NCI-H460 (cell line): ENCODE measurements at places on chromosomes 2 and 18.

DNA sequence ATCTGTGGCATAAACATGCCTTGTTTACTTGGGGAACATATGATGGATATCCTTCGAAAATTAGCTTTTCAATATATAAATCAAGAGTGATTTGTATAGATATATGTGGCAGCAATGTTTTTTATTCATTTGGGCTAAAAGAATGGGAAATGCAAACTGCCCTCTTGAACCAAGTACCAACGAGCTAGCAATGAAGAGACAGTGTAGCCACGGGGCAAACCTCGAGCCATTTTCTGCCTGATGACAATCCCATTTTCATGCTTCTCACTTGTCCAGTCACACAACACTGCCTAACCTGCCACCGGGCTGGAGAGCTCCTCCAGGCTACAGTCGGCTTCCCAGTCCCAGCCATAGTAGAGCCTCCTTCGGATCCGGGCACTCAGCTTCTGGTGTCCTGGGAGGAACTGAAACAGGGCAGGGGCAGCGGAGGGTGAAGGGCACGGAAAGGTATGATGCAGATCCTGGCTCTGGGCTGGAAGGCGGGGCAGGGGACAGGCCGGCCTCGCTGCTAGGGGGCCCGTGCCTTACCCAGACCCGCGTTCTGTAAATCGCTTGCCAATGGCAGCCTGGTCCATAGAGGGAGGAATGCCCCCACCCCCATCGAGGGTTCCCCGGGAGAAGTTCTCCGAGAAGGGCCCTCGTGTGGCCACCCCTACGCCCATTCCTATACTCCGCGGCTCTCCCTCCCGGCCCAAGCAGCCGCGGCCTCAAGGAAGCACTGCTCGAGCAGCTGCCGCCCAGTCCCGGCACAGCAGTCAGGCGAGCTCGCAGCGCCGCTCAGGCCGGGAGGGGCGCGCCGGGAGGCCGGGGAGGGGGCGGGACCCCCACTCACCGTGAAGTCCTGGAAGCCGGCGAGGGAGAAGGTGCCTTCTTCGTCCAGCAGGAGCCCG is 552 bp downstream of the CNPPD1 start:
- no peak for DNase-seq

DNA sequence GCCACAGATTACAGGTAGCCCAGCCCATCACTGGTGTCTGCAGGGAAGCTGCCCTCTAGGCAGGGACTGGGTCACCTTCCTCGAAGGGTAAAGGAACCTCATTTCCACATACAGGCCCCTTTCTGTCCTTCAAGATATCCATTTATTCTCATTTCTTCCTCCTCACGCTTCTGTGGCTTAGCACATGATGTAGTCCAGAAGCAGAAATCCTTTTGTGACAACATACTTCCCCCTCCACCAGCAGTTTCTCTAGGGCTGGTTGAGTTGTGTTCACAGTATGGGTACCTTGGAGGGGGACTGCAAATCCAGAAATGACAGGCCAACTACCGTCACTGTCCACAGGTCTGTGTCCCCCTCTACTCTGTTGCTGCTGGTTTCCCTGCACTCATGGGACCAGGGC is 364.9 kb downstream of the ANAPC1 start:
- no peak for DNase-seq

DNA sequence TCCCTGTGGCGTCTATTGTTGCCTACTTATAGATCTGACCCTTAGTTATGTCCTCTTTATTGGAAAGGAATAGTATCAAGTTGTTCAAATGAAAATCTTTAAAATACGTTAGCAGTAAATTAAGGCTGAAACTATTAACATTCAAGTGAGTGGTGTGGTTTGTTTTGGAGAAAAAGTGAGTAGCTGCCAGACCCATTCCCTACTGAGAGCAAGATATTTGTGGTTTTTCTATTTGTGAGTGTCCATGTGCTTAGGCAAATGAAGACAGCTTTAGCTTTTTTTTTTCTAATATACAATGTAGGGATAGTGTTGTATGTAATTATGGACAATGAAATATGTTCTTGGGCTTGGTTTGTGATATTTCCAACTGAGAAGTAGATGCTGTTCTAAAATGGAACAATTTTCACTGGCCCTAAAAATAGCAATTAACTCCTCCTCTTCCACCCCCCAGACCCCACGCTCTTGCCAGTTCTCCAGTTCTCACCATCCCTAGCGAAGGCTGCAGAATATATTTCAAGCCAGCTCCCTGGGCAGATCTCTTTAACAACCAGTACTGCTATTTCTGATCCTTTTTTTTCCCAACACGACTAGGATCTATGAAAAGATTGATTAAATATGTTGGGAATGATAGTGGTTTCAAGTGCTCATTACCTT is 83.1 kb downstream of the CCDC85A start:
- DNase-seq, result no peak

GRCh38 chr2:165277295-165277694 is 38.1 kb downstream of the SCN2A start:
- DNase-seq, result no peak

GRCh38 chr2:217954971-217955740 is 47.6 kb downstream of the TNS1 start:
- no peak for DNase-seq

- no peak for DNase-seq
Observed at GRCh38 chr2:54599914-54600313, 123.5 kb upstream of the EML6 start.

DNA sequence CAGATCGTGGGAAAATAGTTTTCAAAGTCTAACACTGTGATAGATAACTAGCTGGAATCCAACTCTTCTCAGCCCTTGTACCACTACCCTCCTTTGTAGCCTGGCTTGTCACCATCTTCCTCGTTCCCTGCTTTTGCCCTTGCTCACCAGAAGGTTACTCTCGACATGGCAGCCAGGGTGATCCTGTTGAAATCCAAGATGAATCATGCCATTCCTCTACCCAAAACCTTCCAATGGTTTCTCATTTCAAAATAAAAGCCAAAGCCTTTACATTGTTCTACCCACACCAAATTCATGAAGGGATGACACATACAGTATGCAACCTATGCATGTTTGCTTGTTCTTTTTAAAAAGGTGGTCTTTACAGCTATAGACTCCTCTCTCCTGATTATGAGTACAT is 45.7 kb downstream of the STAT4 start:
- DNase-seq, result no peak

DNA sequence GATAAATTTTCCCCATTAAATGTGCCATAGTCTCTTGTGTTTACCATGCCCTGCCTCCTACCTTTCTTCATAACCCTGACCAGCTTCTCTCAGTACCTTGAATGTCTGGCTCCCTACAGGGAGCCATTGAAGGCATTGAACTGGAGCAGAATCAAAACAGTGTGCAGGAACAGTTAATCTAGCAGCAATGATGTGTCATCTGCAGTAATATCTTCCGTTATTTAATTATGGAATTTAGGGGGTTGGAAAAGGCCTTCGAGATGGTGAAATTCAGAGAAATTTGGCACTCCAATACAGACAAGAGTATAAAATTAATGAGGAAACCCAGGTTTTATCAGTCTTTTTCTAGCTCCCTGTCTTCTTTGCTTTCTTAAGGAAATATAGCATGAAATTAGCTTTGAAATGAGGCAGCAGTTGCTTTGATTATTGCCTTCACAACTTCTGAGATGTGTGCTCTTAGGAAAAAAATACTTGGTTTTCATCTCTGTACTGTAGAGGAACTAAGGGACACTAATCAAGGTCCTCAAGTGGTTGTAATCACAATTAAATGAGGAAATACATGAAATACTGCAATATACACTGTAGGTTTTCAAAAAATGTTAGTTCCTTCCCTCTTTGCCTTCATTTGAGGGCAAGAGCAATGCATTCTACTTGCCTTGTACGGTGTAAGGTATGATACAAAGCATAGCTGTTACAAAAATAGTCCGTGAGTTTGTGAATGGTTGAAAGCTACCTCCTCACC is 369.1 kb downstream of the SETBP1 start:
- no peak for DNase-seq

DNA sequence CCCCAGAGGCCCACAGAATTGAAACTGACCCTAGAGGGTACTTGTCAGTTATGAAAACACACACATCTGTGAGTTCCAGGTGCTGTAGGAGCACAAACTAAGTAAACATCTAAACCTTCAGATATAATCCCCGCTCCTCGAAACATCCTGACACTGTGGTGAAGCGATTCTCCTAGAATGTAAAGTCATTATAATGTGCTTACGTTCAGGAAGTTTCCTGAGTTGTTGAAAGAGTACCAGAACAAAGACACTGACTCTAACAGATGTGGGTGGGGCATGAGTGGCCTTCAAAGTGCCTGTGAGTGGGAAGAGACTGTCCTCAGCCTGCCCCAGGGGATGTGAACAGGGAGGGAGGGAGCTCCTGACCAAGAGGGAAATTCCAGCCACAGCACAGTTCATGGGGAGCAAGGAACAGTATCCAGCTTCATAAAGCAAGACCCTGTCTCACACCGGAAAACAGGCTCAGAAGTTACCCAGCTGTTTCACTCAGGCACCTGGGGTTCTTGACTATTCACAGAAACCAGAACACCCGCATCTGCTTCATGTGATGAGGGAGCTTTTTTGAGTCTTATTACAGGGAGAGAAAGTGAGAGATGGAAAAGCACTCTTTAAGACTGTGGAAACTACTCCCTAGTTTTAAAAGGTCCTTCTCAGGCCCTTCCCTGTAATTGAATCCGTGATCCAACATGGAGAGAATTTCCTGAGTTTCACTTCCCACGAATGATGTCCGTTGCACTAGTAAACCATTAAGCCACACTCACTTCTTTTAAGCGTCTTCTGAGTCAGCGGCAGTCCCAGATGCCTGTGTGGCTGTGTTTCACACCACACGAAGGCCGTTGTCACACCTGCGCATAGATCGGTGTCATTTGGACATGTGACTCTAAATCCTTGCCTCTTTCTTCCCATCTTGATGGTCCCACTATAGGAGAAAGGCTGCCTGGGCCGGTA is 88.6 kb upstream of the EML6 start:
- DNase-seq, result no peak

DNA sequence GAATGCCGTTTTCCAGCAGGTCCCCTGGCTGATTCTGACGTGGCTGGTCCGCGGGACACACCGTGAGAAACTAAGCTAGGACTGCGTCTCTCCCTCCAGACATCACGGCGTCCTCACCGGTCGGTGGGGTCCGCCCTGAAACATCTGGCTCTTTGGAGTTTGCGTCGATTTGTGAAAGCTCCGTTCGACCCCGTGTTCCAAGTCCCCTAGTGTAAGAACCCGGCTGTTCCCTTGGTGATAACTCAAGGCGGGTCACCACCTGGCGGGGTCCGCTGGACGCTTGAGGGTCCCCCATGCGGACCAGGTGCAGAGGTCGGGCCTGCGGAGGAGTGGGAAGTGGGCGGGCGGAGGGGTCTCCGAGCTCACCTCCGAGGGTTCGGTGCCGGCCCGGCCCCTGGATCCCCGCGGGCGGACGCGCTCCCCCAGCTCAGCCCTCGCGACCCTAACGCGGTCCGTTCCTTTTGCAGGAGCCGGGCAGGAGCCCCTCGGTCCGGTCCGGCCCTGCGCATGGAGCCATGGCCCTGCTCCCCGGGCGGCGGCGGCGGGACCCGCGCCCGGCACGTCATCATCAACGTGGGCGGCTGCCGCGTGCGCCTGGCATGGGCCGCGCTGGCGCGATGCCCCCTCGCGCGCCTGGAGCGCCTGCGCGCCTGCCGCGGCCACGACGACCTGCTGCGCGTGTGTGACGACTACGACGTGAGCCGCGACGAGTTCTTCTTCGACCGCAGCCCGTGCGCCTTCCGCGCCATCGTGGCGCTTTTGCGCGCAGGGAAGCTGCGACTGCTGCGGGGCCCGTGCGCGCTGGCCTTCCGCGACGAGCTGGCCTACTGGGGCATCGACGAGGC is 65.6 kb downstream of the KCNG2 start:
- DNase-seq, result no peak

DNA sequence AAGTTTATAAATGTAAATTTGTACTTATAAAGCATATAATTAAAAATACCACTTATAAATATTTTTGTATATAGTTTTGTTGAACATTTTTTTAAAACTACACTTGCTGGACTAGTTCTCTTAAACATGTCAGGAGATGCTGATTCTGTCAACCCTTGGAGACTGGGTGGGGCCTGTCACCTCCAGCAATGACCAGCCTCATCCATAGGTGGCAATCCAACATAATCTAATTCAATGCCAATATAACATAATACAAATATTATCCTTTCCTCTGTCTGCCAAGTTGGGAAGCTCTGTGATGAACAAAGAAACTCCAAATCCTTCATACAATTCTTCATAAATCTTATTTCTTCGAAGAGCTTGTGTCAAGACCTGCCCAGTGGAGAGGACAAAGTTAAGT is 140.4 kb downstream of the RBMS1 start:
- peak; percentile 51 for DNase-seq

DNA sequence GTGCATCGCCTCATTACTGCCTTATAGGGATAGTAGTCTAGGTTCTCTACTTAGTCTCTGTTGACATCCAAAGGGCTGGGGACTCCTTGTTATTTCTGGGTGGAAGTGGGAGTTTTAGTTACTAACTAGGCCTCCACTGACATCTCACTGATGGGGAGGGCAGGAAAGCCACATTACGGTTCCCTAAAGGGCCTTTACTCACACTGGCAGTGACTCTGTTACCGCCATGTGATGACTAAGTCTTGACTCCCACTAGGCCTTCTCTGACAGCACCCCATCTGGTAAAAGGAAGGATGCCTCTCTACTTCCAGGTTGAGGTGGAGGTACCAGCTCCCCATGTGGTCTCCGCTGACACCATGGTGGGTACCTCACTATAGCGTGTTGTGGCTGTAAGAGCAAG is 14.0 kb upstream of the BCL2L11 start:
- DNase-seq, result no peak

GRCh38 chr2:207184768-207185167 is 19.0 kb upstream of the KLF7 start:
- no peak for DNase-seq

GRCh38 chr2:62369541-62370202 is 136.3 kb downstream of the TMEM17 start:
- DNase-seq, result no peak

GRCh38 chr18:58321986-58322385 is 278.0 kb downstream of the NEDD4L start:
- peak; percentile 84 for DNase-seq

DNA sequence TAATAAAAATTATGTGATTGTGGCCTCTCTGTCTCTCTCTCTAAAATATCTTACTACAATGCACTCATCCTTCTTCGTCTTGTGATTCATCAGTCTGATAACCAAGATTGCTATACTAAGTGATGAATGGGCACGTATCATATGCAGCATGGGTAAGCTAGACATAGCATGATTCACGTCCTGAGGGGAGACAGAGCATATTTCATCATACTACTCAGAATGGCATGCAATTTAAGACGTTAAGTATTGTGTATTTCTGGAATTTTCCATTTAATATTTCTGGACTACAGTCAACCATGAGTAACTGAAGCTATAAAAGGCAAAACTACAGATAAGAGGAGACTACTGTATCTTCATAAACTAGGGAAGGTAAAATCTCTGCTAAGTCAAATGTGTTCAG is 97.0 kb upstream of the CD226 start:
- peak; percentile 51 for DNase-seq

GRCh38 chr2:1791685-1792435 is 47.5 kb upstream of the PXDN start:
- DNase-seq, result no peak
